NCI-H748 treated with DMSO at 0.1 percent for 48 hours (cell line): ENCODE measurements at places on chromosomes 6 and 20.
A peak's percentile ranks its signal among the peaks of the same experiment; 100 is the strongest.

DNA sequence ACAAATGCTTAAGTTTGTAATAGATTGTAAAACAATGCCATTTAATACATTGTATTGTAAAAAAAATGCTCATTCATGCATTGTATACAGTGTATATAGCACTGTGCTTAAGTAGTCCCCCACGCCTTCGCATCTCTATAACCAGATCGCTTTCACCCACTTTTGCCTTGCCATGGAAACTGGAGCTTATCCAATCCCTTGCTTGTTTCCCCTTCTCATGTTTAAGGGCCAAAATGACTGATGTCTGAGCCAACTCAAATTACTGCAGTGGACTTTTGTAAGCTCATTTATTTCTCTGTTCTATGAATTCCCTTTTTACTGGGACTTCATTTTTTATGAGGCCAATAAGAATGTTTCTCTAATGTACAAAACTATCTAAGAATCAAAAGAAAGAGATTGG lies 730.9 kb upstream of the GJE1 start:
- no peak for DNase-seq

- DNase-seq: peak; percentile 6
Measured at GRCh38 chr6:80366714-80367113, 260.2 kb downstream of the BCKDHB start.

GRCh38 chr6:110990840-110991576 lies 9.2 kb downstream of the RPF2 start:
- DNase-seq: no peak

- no peak for DNase-seq
Measured at GRCh38 chr20:25318471-25319240, 70.8 kb downstream of the PYGB start.

DNA sequence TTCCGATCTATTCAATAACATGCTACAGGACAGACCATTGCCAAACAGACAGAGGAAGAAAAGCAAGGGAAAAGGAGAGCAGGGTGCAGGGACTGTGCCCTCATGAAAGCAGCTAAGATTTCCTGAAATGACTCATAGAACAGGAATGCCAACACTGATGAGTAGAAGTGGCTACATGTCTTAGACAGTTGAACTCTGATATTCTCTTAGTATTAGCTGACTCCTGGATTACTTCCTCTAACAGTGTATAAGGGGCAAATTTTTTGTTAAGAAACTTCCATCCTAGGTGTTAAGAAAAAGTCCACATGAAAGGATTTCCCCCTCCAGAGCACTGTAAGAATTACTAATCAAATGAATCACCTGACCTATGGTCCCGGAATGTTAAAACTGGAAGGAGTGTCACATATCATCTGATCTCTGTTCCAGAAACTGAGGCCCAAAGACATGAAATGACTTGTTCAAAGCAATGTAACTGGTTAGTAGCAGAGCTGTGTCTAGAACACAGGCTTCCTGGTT lies 224.9 kb downstream of the IBTK start:
- DNase-seq: no peak

GRCh38 chr6:105459049-105459448 lies 56.2 kb upstream of the PREP start:
- DNase-seq: no peak

GRCh38 chr6:127120787-127121636 lies 2.5 kb downstream of the RSPO3 start:
- peak; percentile 72 for DNase-seq

DNA sequence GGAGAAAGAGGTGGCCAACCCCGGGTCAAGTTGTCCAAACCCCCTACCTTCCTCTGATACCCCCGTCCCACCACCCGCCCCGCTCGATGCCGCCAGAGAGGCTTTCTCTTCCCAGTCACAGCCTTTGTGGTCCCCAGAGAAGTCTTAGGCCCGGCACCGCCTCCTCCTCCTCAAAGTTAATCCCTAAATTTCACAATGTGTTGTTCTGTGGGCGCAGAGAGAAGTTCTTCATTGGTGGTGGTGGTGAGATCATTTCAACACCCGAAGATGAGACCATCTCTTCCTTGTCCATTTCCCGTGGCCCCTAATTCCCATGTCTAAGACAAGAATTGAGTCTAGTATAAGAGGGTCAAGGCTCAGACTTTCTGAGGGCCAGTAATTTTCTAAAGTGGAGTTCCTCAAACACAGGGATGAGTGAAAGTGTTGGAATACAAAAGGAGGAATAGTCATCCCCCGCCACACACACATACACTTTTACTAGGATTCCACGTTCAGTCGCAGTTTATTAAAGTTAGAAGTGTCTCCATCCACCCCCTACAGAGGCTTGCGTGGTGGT lies 10.4 kb downstream of the TRIM31 start:
- DNase-seq: no peak

DNA sequence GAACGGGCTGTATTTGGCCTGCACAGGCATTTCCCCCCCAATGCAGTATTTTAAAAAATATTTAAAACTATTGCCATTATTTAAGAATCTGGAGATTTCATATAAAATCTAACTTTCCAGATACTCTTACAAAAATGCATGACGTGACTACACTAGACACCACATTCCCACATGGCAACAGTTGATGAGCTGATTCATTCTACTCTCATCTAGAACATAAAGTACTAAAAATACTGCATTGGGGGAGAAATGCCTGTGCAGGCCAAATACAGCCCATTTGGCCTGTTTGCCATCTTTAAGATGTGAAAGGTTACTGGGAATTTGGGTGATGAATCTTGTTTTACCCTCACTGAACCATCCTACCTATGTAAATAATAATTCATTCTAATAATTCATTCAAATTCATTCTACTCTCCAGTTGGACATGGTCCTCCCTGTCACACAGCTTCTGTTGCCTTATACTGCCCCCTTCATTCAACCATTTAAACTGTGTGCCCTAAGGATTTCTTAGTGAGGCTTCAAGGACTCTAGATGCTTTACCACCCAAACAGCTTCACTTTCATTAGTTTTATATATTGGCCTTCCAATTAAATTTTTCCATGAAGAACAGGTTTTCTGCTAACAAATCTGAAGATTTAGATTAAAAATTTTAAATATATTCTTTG lies 6.9 kb upstream of the ZSCAN16 start:
- no peak for DNase-seq

DNA sequence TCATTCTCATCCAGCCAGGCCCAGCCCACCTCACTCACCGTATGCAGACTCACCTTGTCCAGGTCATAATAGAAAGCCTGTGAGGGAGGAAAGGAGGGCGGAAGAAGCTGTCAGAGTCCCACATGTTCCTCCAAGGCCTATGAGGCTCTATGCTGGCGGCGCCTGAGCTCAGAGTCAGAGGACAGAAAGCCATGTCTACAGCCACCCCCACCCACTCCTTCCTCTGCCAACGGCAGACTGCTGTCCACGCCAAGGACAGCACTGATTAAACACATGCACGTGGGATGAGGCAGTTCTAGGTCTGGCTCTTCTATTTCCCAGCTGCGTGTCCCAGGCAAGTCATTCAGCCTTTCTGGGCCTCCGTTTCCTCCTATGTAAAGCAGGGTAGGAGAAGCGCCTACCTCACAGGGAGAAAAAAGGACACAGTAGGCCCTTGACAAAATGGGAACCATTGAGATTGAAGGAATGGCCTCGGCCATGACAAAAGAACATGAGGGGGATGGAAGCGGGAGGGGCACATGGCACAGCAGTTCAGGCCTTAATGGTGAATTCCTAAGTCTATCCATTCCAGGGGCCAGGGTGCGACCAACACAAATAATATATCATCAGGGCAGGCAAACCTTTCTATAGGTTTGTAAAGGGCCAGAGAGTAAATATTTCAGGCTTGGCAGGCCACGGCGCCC lies 80.1 kb downstream of the RIPOR3 start:
- no peak for DNase-seq

DNA sequence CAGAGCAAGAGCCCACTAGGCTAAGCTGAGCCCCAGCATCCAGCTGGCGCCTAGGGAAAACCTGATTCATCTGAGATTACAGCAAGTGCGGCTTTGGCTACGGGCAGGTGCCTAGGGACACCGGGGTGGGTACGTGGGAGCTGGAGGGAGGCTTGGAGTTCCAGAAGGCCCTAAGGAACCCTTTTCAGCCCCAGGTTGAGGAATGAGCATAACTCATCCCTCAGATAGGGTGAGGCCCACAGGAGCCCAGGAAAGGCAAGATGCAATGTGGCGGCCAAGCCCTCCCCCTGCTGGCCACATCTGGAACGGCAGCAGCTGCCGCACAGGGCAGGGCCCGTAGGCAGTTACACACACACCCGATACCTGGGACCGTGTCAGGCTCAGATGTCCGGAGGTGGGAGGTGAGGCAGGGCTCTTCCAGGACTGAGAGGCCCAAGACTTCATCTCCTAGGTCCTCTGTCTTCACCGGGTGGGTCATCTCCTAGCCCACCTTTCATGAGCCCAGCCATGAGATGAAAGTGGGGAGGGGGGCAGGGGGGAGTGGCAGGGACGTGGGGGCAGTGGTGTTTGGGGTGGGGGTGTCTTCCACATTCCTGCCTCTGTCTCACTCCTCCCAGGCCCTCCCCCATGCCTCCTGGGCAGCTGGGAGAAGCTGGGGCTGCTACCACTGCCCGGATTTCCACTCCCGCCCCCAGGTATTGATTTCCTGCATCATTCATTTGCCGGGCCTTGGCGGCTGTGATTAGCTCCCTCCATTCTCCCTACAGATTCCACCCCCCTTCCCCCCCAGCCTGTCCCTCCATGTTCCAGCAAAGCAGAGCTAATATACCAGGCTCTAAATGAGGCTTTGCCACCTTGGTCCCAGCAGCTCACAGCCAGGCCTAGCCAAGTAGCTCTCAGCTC lies 5.5 kb downstream of the MDGA1 start:
- DNase-seq: peak; percentile 69

DNA sequence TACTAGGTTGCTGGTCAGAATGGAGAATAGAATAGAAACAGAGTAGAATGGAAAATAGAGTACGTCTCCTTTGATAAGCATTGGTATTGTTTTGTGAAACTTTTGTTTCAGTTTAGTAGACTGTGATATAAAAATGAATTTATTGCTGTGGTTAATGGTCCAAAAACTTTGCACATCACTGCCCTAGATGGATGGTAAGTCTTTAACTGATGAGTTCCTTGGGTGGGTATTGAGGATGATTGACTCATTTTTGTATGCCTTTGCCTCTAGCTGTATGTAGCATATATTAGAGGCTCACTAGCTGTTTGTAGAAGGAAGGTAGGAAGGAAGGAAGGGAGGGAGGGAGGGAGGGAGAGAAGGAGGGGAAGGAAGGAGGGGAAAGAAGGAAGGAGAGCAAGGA lies 48.3 kb downstream of the ZDHHC14 start:
- no peak for DNase-seq

DNA sequence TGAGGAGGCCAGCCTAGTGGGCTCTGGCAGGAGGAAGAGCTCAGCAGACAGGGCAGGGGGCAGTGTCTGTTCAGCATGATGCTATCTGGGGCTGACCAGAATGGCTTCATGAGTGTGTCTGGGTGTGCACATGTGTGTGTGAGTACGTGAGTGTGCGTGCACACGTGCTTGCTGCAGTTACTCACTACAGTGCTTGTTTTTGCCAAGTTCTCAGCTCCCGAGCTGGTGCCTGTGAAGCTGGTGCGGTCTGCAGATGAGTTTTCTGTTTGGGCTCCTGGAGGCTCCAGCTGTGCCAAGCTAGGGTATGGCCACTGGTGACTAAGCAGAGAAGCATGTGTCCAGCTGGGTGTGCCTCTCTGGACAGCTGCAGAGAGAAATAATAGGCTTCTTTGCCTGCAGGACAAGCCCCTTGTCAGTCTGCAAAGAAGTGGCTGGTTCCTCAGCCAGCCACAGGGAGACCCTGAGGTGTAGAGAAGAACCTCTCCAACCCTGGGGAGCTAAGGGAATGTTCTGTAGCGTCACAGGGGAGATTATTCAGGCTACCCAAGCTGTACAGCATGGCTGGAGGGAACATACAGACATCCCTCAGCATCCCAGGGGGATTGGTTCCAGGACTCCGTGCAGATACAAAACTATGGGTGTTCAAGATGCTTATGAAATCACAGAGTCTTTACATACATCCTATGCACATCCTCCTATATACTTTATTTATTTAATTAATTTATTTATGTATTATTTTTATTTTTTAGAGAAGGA lies 40.2 kb upstream of the FAM50B start:
- no peak for DNase-seq

- DNase-seq: peak; percentile 18
Measured at GRCh38 chr6:34527751-34528670, 28.1 kb downstream of the SPDEF start.

- DNase-seq: no peak
Measured at GRCh38 chr20:48175261-48175660, 390.0 kb upstream of the SULF2 start.

GRCh38 chr6:44725070-44725469 lies 337.6 kb downstream of the CDC5L start:
- DNase-seq: no peak

DNA sequence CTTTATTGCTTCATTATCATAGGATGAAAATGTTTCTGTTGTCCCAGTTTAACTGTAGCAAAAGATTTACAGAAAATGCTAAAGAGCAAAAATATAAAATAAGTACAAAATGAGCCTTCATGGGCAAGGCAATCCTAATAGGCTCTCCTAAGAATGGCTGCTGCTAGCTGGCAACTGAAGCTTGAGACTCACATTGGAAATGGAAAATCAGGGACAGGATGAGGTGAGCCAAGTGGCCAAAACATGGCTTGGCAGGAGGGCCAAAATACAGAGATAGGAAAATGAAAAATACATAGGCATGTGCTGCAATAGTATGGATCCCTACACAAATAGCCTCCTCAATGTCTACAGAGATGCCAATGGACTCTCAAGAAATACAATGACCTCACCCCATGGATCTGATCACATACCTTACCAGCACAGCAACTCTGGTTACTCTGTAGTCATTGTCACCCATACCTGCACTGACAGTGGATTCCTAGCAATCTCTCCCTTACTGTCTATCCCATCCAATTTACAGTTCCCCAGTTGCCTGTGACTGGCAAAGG lies 105.4 kb downstream of the DST start:
- DNase-seq: no peak

DNA sequence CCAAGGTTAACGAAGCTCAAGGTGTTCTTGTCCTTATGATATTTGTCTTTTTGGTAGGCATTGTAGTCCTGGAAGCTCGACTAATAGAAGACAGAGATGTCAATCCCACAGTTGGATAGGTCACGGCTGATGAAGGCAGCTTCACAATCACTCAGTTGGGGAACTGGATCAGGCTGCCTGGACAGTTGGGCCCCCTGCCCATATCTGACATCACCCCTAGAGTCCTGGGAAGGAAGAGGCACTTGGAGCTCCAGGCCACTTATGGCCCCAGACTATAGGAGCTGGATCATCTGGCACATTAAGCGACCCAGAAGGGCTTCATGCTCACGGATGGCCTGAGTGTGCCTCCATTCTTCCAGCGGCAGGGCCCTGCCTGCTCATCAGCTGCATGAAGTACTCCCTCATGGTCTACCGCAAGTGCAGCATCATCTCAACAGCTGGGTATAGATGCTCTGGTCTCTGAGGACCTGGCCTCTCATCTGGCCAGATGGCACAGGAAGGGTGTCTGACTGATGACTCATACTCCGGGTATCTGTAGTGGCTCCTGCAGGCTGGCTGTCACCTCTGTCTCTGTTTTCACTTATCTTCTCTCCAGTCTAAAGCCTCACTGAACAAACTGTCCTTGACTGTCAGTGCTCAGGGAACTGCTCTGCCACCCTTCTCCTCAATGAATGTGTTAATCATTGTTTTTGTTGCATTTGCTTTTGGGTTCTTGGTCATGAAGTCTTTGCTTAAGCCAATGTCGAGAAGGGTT lies 29.2 kb upstream of the SSR1 start:
- DNase-seq: no peak

- DNase-seq: no peak
Measured at GRCh38 chr6:45574885-45575284, 197.2 kb upstream of the SUPT3H start.
